H9 (cell line): ENCODE measurements at places on chromosomes 12 and 14. TPM values are rescaled to one million over a fixed set of nuclear protein-coding genes. Genes with fewer than 3 reads are reported as not detected.

GRCh38 chr14:34678306-34678705 is 36.1 kb downstream of the CFL2 start:
- H3K4me1 ChIP-seq, result peaks cover 3% of the 10 kb centered on the region; the same call in 1 of the 2 replicates
- H3K27ac ChIP-seq, result no peak overlapping the region
- no peak overlapping the region for H3K4me3 ChIP-seq
- H3K36me3 ChIP-seq, result no peaks in the 10 kb centered on the region
- no peak for DNase-seq

Gene KRT2
- total RNA-seq, result not detected in 2 replicates

Gene PZP
- not detected in 2 replicates for total RNA-seq

Gene DBX2
- not detected in 2 replicates for total RNA-seq

Gene TTC5
- total RNA-seq, result 20.6 and 22.6 TPM in 2 replicates

- no peak overlapping the region for H3K4me3 ChIP-seq
- peaks cover 2% of the 10 kb centered on the region; the same call in 1 of the 2 replicates for H3K4me1 ChIP-seq
- no peak overlapping the region for H3K27ac ChIP-seq
- DNase-seq, result no peak
- no peaks in the 10 kb centered on the region for H3K27me3 ChIP-seq
- no peaks in the 10 kb centered on the region for H3K36me3 ChIP-seq
Measured at GRCh38 chr12:78886719-78887407, 22.3 kb downstream of the SYT1 start.

DNA sequence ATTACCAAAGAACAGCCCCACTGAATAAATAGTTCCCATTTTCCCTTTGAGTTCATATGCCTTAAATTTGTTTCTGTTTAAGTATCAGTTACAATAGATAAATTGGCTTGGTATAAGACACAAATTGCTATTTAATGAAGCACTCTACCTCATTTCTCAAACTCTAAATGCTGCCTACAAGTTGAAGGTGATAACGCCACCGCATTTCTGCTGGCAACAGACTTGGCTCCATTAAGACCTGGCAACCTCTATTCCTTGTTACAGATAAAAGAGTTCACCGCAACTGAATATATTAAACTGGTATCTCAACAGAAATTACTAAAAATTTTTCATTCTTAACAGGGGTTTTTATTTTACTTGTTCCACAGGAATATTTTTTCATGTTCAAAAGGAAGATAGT is 35.6 kb downstream of the GXYLT1 start:
- no peak overlapping the region for H3K27ac ChIP-seq
- DNase-seq, result no peak
- peaks cover 56% of the 10 kb centered on the region for H3K36me3 ChIP-seq
- H3K4me3 ChIP-seq, result no peak overlapping the region
- H3K27me3 ChIP-seq, result no peaks in the 10 kb centered on the region

DNA sequence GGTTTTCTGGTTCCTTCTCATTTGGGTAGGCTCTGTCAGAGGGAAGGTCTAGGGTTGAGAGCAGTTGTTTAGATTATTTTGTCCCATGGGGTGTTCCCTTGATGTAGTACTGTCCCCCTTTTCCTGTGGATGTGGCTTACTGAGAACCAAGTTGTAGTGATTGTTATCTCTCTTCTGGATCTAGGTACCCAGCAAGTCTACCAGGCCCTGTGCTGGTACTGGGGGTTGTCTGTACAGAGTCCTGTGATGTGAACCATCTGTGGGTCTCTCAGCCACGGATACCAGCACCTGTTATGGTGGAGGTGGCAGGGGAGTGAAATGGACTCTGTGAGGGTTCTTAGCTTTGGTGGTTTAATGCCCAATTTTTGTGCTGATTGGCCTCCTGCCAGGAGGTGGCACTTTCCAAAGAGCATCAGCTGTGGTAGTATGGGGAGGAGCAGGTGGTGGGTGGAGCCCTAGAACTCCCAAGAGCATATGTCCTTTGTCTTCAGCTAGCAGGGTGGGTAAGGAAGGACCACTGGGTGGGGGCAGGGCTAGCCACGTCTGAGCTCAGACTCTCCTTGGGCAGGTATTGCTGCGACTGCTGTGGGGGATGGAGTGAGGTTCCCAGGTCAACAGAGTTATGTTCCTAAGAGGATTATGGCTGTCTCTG is 179.3 kb upstream of the BTG1 start:
- H3K4me1 ChIP-seq, result no peaks in the 10 kb centered on the region
- peaks cover 11% of the 10 kb centered on the region for H3K36me3 ChIP-seq
- H3K27ac ChIP-seq, result no peak overlapping the region
- no peaks in the 10 kb centered on the region for H3K27me3 ChIP-seq
- DNase-seq, result no peak

- no peaks in the 10 kb centered on the region for H3K27me3 ChIP-seq
- no peak overlapping the region for H3K4me3 ChIP-seq
- no peak for DNase-seq
- H3K27ac ChIP-seq, result no peak overlapping the region
- no peaks in the 10 kb centered on the region; the same call in 1 of the 3 replicates for H3K36me3 ChIP-seq
Measured at GRCh38 chr12:26340649-26341048, 145.3 kb downstream of the SSPN start.

- peaks cover 12% of the 10 kb centered on the region; the same call in 2 of the 3 replicates for H3K36me3 ChIP-seq
- DNase-seq, result no peak
- no peaks in the 10 kb centered on the region for H3K4me1 ChIP-seq
- no peak overlapping the region for H3K4me3 ChIP-seq
Measured at GRCh38 chr12:127170226-127171180, 1096.5 kb upstream of the TMEM132C start.

- H3K36me3 ChIP-seq, result no peaks in the 10 kb centered on the region
- H3K4me1 ChIP-seq, result no peaks in the 10 kb centered on the region
- no peak overlapping the region for H3K4me3 ChIP-seq
- H3K27me3 ChIP-seq, result no peaks in the 10 kb centered on the region
- no peak overlapping the region for H3K27ac ChIP-seq
- no peak for DNase-seq
Measured at GRCh38 chr12:128911861-128912260, 58.6 kb downstream of the GLT1D1 start.

DNA sequence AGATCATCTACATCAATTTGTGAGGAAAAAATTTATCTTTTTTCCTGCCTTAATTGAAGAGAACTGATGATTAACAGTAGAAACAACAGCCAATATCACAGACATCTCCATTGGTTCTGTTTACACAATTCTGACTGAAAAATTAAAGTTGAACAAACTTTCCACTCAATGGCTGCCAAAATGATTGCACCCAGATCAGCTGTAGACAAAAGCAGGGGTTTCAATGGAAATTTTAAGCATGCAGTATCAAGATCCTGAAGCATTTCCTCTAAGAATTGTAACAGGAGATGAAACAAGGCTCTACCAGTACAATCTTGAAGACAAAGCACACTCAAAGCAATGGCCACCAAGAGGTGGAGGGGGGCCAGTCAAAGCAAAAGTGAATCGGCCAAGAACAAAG is 231.6 kb upstream of the KRR1 start:
- DNase-seq, result no peak
- no peaks in the 10 kb centered on the region for H3K27me3 ChIP-seq
- no peak overlapping the region for H3K4me3 ChIP-seq
- H3K27ac ChIP-seq, result no peak overlapping the region
- no peaks in the 10 kb centered on the region; the same call in 2 of the 3 replicates for H3K36me3 ChIP-seq

GRCh38 chr14:70140614-70141013 is 48.1 kb downstream of the SLC8A3 start:
- no peak overlapping the region for H3K27ac ChIP-seq
- no peak overlapping the region for H3K4me3 ChIP-seq
- no peaks in the 10 kb centered on the region for H3K36me3 ChIP-seq
- H3K27me3 ChIP-seq, result no peaks in the 10 kb centered on the region
- H3K4me1 ChIP-seq, result no peaks in the 10 kb centered on the region

DNA sequence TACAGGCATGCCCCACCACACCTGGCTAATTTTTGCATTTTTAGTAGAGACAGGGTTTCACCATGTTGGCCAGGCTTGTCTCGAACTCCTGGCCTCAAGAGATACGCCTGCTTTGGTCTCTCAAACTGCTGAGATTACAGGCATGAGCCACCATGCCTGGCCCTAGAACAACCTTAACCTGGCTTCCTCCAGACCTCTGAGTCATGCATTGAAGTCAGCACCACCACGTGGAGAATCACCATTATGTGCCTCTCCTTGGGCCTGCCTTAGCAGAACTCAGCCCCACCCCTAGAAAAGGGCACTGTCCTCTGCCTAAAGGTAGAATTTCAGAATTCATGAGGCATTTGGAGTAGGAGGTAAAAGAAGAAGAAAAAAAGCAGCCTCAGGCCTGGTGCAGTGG is 49.0 kb downstream of the LIMA1 start:
- H3K27ac ChIP-seq, result no peak overlapping the region
- no peaks in the 10 kb centered on the region for H3K36me3 ChIP-seq
- no peaks in the 10 kb centered on the region for H3K27me3 ChIP-seq
- H3K4me1 ChIP-seq, result no peaks in the 10 kb centered on the region; the same call in 1 of the 2 replicates
- no peak overlapping the region for H3K4me3 ChIP-seq
- peak; percentile 55 for DNase-seq
